ENCODE measurements at places on chromosomes 1 and 21. TPM values are rescaled to one million over a fixed set of nuclear protein-coding genes. Genes with fewer than 3 reads are reported as not detected.

DNA sequence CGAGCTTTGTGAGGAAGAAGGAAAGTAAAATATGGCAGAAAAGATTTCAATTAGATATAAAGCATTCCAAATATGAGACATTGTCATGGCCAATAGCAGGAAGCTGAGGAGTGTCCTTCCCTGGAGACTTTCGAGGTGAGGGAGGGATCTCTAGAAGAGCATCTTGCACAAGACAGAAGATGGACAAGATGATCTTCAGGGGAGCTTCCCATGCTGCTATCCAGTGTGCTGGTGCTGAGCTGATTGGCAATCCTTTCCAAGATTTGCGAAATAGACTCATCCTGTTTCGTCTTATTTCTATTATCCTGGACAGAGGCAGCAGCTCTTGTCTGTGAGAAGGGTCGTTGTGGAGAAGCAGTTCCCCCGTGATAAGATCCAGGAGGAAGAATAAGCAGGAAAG is 342.0 kb upstream of the CAMK1G start:
- DNase-seq, result no peak

GRCh38 chr1:10694274-10694632 is 102.2 kb downstream of the CASZ1 start:
- no peak for DNase-seq

DNA sequence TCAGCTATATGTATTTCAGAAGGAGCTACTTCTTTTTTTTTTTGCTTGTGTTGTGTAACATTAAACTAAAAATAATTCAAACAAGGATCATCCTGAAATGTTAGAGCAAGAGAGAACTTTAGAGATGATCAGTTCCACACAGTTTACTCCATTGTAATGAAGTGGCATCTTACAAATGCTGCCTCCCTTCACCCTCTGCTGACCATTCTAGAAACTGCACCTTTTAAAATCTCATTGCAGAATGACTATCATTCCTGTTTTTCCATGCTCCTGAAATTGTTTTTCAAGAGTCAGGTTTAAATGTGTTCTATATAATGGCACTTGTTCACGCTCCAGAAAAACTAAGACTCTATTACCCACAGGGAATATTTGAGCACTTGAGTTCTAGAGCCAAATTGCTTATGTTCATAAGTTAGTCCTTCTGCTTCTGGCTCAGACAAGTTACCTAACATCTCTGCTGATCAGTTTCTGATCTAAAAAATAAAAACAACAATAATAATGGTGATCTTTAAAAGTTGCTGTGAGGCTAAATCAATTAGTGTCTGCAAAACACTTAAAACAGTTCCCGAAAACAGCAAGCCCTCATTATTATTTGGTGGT is 21.5 kb upstream of the SLC44A5 start:
- DNase-seq, result no peak

DNA sequence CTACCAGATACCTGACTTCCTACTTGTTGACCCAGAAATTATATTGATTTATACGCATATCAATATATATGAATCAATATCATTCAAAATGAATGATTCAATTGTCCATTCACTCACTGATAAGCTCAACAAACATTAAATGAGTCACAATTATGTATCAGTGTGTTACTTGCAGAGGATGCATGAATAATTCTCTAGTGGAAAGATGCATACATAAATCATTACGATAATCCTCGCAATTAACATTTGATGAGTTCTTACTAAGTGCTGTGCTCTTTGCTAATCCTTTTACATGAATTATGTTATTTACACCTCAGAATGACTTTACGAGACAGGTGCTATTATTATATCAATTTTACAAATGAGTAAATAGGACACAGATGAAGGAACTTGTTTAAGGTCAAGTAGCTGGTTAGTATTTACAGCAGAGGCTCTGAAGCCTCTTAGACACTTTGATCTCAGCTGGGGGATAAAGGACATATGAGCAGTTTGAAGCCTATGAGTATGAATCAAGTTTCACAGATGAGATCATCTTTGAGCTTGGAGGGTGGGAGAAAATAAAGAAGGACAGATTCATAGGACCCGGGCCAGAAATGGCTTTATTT is 112.8 kb upstream of the ADAMTS5 start:
- no peak for DNase-seq

GRCh38 chr1:163169553-163169952 is 33.2 kb downstream of the RGS5 start:
- no peak for DNase-seq

- DNase-seq, result no peak
These were observed 43.5 kb downstream of the RRAGC start for GRCh38 chr1:38815903-38816627.

- no peak for DNase-seq
These were observed 73.2 kb upstream of the ADGRL4 start for GRCh38 chr1:79079770-79080169.

- DNase-seq, result no peak
These were observed 133.3 kb downstream of the IGSF21 start for GRCh38 chr1:18240906-18241305.

- no peak for DNase-seq
These were observed 87.6 kb downstream of the DRAM2 start for GRCh38 chr1:111052246-111052645.

The SCAMP3 gene
- polyA plus RNA-seq, result 51.2 TPM

The ADGRB2 gene
- 19.9 TPM for polyA plus RNA-seq

The ANGPTL1 gene
- polyA plus RNA-seq, result 9.7 TPM

The PALMD gene
- 26.7 TPM for polyA plus RNA-seq

The RIPK4 gene
- 9.1 TPM for polyA plus RNA-seq
